ENCODE measurements at places on chromosomes 16 and 17.

DNA sequence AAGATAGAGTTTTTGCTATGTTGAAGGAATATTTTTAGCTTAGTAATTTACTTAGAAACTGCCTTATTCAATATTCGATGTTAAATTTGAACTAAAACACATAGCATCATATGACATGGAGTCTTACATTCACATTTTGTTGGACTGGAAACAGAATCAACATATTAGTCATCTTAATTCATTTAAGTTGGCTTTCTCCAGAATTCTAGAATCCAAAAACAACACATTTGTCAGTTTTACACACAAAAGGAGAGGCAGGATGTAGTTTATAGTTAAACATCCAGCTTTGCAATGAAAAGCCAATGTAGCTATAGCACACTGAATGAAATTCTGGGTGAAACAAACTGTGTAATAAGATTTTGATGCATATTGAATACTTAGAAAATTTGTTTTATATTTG is 43.3 kb downstream of the WWOX start:
- DNase-seq: no peak

DNA sequence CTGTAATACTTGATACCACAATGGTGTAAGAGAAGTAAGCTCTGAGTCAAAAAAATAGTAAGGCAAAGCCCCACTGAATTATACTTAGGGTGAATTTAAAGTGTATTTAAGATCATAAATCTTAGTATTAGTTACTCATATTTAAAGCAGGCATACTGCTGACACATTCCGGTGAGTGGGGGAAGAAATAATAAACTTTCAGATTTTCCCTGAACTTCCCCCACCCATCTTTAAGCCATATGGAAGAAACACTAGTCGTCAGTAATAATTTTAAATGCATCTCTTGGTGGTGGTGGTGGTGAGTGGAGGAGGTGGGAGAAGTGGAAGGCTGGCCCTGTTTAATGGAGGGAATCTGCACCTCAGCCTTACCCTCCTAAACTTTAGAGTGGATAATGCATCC is 20.5 kb downstream of the MPHOSPH6 start:
- DNase-seq: no peak

GRCh38 chr17:64418506-64419339 is 28.1 kb upstream of the PECAM1 start:
- DNase-seq: peak; percentile 68

- no peak for DNase-seq
These were observed 7.1 kb downstream of the NTN1 start for GRCh38 chr17:9028202-9028987.

DNA sequence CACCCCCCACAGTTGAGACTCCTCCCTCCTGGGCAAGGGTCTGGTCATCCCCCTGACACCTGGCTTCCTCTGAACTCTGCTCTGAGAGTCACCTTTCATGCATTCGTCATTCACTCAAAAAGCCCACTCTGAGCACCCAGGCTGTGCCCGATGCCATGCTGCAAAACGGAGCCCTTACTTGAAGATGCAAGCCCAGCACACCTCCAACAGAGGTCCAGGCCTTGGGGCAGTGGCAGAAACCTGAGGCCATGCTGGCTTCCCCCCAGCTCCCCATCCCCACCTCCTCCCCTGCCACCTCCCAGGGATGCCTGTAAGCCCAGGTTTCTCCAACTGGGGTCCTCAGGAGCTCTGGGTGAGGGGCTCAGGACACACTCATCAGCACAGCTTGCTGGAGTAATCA is 67.7 kb upstream of the TNRC6C start:
- DNase-seq: no peak

DNA sequence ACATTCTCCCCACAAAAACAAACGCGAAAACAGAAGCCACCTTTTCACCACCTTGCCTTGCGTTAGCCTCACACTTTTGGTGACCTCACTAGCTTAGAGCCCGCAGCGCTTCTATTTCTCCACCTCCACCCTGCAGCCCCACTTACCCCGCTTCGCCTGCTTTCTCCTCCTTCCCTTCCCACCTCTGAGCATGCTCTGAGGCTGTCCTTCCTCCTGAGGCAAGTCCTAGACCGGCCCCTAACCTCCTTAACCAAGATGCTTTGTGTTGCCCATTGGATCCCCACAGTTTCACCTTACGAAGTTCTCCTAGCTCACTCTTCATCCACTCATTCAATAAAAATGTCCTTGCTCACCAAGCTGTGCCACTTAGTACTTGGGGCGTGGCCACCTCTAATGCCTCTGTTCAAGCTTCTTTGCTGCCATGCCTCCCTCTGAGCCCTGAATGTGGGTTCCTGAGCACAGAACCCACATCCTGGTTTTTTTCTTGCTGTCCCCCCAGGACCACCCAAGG is 1.3 kb downstream of the GNGT2 start:
- no peak for DNase-seq

- no peak for DNase-seq
These were observed 9.5 kb upstream of the CENPT start for GRCh38 chr16:67856927-67857546.

DNA sequence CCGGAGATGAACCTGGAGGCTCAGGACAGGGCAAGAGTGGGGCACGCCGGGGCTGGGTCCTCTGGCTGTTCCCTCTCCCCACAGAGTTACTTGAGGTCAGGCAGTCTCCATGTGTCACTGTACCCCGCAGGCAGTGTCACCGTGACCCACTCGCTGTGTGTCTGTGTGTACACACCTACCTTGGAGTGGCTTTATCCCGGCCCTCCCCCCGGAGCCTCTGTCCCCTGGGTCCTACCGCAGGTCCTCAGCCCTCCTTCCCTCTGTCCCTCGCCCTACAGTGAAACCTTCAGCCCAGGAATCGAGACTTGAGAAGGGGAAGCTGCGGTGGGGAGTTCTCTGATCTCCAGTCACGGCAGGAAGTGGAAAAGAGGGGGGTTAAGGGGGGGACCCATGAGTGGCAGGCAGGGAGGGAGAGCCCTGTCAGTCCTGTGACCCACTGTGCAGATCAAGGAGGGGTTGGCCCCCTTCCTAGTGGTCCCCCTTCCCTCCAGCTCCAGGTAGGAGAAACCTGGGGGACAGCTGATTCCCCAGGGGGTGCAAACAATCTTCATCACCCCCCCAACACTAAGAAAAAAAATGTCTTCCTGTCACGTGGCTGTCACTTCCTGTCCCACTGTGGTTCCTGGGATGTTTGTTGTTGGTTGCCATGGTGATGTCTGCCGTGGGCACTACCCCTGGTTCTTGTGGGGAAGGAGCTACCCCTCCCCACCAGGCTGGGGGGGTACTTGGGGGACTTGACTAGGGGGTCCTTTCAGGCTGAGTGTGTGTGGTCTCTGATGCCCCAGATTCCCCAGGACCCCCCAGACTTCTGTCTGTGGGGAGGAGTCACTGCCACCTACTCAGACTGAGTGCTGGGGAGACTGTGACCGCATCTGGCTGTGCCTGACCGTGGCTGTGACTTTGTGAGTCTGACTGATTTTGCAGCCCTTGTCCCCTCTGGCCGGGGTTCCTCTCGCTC is 13.7 kb downstream of the RARA start:
- DNase-seq: peak; percentile 73

DNA sequence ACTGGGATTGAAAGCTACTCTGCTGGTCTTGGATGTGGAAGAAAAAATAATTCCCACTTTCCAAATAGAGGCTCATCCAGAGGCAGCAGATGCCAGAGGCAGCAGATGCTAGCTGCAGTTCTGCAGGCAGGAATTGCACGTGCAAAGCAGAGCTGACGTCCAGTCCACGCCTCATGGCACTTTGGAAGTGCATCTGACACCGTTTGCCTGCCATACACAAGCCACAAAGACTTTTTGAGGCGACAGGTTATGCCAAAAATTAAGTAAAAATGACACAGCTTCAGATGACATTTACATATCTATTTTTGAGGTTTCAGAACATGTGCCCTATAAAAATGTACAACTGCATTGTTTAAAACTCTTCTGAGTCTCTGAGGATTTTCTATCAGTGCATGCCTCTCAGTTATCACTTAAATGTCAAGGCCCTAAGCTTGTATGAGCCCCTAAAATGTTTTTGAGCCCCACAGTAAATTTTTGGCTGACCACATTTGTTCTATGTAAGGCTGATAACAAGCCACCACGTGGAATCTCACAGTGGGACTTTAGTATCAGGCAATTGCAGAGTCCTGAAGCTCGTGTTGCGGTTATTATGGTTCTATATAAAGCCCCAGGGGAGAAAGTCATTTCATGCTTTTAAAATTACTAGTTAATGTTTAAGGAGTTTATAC is 239.2 kb downstream of the PRKCA start:
- DNase-seq: no peak

DNA sequence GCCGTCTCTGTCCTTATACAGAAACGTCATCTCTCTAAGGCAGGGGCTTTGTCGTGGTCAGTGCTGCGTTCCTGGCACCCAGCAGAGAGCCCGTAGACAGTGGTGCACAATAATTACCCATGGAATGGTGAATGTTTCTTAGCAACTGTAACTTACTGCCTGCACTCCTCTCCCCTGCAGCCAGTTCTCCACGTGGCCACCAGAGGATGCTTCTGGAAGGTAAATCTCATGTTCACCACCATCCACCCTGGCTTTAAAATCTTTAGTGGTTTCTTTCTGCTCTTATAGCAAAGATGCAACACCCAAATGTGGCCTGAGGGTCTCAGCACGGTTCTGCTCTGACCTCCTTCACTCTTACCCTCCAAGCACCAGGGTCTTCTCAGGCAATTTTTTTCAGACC is 150.8 kb downstream of the GRIN2A start:
- no peak for DNase-seq

- DNase-seq: no peak
These were observed 33.8 kb downstream of the CCDC42 start for GRCh38 chr17:8710813-8711212.

DNA sequence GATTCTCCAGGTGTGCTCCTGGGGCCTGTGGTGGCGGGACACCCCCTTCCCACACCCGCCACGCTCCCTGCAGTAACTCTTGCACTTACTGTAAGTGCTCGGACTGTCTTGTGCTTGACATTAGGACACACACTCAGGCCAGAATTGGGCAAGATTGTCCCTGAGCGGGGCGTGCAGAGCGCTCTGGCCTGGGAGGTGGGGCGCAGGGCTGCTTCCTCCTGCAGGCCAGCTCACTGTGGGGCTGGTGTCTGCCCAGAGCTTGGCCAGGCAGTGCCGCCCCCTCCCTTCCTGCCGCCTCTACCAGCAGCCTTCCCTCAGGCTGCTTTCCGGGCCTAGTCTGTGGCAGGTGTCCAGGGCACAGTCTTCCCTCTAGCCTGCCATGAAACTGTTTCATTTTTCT is 6.1 kb upstream of the ATP6V0C start:
- no peak for DNase-seq

- DNase-seq: no peak
These were observed 46.5 kb downstream of the GPRC5B start for GRCh38 chr16:19837984-19838707.

DNA sequence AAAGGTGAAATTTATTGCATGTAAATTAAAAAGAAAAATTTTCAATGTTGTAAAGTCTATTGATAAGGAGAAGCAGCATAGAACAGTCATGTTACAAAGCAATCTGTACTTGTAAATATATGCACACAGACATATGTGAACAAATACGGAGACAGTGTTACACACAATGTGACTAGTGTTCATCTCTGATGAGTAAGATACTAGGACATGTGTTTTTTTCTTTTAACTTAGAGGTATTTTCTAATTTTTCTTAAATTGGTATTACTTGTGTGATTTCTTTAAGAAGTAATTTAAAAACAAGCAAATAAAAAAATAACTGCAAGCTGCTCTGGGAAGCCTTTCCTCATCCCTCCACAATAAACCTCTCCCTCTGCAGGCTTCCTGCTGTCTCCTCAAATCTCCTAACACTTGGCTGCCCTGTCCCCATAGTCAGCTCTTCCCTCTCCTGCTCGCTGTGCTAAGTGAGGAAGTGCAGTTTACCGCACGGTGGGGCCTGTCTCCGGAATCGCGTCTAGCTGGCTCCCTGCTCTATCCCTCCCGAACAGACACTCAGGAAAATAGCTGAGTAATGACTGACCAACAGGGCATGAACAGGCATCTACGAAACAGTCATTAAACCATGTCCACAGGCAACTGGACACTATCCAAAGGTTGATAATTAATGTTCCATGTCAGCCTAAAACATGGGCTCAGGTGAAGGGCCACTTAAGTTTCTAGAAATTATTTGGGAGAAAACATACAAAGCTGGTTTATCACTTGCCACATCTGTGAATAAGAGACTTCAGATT is 35.9 kb downstream of the CMTM4 start:
- peak; percentile 74 for DNase-seq

DNA sequence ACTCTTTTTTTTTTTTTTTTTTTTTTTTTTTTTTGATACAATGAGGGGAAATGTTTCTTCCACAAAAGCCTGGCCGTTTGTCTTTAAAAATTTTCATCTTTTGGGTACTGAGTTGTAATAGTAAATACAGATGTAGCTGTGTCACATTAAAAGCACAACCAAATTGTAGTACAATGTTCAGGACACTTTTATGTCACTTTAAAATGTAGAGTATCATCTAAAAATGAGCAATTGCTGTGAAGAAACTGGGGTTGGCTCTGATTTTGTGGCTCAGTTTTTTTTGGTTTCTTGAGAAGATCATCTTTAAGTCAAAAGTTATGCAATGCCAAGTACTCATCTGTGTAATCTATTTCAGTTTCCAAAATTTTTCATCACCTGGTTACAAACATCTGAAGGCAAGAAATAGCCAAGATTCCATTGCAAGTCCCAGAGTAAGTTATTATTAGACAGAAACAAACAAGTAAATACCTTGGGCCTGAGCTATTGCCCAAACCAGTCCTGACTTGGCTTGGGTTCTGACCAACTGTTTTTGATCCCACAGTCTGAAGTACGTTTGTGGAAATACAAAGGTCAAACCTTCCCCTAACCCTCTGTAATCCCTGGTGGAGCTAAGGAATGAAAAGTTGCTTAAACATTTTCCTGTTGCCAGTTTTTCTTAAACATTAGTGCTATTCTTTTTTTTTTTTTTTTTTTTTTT is 717.2 kb downstream of the WWOX start:
- no peak for DNase-seq

DNA sequence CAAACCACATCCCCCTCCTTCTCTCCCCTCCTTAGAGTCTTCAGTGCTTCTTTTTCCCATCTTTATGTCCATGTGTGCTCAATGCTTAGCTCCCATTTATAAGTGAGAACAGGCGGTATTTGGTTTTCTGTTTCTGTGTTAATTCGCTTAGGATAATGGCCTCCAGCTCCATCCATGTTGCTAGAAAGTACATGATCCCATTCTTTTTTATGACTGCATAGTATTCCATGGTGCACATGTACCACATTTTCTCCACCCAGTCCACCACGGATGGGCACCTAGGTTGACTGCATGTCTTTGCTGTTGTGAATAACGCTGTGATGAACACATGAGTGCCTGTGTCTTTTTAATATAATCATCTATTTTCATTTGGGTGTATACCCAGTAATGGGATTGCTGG is 44.3 kb downstream of the SLC39A11 start:
- no peak for DNase-seq

- no peak for DNase-seq
These were observed 1028.1 kb upstream of the EEF2KMT start for GRCh38 chr16:6125483-6126259.
